ENCODE measurements at places on chromosomes 12 and 14. TPM values are rescaled to one million over a fixed set of nuclear protein-coding genes. Genes with fewer than 3 reads are reported as not detected.

DNA sequence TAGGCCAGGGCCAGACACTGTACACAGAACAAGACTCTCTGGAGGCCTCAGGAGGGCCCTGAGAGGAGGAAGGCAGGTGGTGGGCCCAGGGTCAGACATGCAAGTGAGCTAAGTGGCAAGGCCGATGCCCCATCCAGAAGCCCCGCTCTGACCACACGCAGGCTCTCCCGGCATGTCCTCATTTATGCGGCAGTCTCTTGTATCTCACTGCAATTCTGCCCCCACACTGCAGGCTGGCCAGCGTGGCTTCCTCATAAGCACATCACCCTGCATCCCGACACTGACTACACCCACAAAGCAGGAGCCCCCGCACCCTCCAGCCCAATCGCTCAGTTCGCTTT lies 17.5 kb downstream of the SSH1 start:
- no peak for DNase-seq

The CLEC2D gene
- total RNA-seq = 4.7 TPM

DNA sequence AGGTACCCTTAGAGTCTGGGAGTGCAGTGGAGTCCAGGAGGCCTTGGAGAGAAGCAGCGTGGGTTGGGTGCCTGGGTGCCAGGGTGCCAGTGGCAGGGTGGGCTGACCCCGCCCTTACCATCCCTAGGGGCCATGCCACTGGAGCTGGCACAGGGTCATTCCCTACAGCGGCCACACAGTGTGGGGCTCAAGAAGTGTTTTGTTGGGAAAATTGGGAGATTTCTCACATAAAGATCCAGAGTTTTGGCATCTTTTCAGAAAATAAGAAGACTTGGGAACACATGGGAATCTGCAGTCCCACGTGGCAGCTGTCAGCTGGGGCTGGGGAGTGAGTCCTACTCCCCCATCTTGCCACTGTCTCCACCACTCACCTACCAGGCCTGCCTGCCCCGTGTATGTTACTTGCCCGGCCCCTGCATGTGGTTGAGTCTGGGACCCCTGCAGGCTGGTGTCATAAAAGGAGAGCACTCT lies 4.2 kb downstream of the VASH1 start:
- peak; percentile 67 for DNase-seq

The RPL10L gene
- not detected for total RNA-seq

DNA sequence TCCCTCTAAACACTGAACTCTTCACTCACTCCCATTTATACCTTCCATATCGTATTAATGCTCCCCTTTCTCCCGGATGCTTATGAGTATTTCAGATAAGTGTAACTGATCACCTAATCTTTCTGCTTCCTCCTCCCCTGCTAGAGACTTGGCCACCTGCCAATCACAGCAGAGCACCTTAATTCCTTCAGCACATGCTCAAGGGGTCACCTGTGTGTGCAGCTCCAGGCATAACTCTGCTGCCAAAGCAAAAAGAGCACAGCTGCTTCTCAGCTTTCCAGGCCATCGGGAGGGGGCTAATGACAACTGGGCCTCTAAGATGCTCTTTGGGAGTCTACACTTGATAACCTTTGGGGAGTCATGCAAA lies 106.9 kb upstream of the DYRK2 start:
- DNase-seq = no peak

DNA sequence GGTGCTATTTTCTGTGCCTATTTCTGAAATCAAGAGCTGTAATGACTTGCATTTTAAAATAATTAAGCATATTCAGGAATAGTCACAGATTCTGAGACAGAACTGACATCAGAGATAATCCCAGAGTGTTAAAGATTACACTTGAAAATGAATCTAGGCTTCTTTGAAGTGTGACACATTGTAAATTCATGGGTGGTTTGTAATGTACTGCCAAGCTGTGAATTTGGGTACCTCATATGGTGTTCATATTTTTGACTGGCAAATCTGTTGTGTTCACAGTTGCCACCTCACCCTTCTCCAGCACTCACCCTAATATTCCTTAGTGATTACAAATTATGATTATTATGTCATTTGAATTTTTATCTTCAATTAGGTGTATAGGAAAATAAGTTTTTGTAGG lies 78.5 kb upstream of the CSRP2 start:
- no peak for DNase-seq

- no peak for DNase-seq
Observed at GRCh38 chr14:31190219-31190603, 17.4 kb downstream of the HECTD1 start.

DNA sequence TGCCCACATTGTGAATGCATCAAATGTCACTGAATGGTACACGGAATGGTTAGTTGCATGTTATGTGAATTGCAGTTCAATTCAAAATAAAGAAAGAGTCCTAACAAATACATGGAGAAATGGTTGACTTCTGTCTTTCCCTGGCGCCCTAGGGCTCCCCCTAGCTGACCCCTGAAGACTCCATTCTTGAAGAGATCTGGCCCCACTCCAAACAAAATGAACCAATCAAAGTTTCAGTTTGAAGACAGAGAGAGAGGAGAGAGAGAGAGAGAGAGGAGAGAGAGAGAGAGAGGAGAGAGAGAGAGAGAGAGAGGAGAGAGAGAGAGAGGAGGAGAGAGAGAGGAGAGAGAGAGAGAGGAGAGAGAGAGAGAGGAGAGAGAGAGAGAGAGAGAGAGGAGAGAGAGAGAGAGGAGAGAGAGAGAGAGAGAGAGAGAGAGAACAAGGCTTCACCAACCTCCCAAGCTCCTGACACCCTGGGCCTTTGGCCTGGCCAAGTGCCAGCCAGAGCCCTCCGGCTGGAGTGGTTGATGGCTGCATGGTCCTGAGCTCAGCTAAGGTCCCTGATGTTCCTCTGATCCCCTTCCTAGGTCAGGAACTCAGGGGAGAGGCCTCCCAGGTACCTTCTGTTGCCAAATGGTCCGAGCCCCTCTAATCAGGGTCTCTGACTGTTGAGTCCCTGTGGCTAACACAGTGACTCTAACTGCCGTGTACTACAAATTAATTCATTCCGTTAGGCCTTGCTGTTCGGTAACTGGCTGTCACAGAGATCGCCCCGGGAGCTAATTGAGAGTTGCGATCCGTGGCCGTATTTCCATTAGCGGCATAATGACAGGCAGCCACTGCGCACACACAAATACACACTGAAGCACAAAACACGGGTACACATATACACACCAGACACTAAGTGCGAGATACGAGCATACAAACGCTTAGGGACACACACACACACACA lies 188.8 kb downstream of the ESRRB start:
- DNase-seq = no peak

The CD163 gene
- total RNA-seq = 20.6 TPM

The RNASE1 gene
- 171 TPM for total RNA-seq

The CLEC14A gene
- 31.9 TPM for total RNA-seq

The TPPP2 gene
- total RNA-seq = 0.73 TPM

The B3GNT4 gene
- total RNA-seq = not detected

Measured in cardiac septum (tissue), 1 donor.